MV-4-11 (cell line): ENCODE measurements at places on chromosomes 2 and 18.

DNA sequence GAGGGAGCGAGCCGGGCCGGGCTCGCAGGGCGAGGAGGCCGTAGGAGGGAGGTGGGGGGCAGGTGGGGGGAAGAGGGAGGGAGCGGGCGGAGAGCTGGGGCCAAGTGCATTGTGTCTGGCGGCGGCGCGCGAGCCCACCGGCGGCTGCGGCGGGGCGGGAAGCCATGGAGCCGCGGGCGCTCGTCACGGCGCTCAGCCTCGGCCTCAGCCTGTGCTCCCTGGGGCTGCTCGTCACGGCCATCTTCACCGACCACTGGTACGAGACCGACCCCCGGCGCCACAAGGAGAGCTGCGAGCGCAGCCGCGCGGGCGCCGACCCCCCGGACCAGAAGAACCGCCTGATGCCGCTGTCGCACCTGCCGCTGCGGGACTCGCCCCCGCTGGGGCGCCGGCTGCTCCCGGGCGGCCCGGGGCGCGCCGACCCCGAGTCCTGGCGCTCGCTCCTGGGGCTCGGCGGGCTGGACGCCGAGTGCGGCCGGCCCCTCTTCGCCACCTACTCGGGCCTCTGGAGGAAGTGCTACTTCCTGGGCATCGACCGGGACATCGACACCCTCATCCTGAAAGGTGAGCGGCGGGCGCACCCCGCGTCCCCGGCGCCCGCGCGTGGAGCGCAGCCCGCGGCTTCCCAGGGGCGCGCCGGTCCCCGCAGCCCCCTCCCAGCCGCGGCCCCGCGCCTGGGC lies at the start of gene TMEM178A:
TMEM178A (plus strand) TSS at position 107 of the 680 bp plus-strand sequence; CDS start at position 165, 58 bp downstream.
- no peak for DNase-seq

DNA sequence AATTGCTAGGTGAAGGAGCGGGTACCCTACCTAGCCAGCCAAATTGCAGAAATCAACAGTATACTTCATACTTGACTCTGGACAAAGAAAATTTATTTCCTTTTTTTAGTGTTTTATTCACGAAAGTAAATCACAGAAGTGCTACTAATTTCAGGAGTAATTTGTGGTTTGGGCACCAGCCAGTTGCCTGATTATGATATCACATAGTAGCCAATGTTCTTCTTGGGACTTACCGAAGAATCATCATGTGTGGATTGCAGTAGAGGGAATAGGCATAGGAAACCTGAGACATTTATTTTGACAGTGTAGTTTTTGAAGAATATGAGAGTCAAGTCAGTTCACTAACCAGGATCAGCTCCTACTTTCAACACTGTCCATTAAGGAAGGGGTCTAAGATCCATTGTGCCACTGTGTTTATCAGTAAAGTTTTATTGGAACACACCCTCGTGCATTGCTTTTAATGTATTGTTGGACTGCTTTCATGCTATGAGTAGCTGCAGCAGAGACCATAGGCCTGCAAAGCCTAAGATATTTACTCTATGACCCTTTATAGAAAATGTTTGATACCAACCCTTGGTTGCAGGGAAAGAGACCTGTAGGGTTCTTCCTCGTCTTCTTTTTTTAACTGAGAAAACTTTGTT lies 32.1 kb downstream of the TNFRSF11A start:
- no peak for DNase-seq

- DNase-seq: no peak
These were observed 977.4 kb downstream of the TMEM182 start for GRCh38 chr2:103739186-103739585.

GRCh38 chr2:237774811-237775553 lies 23.6 kb upstream of the RBM44 start:
- peak; percentile 28 for DNase-seq

GRCh38 chr2:85611217-85611704 lies 605 bp downstream of the C2orf68 start:
- no peak for DNase-seq

DNA sequence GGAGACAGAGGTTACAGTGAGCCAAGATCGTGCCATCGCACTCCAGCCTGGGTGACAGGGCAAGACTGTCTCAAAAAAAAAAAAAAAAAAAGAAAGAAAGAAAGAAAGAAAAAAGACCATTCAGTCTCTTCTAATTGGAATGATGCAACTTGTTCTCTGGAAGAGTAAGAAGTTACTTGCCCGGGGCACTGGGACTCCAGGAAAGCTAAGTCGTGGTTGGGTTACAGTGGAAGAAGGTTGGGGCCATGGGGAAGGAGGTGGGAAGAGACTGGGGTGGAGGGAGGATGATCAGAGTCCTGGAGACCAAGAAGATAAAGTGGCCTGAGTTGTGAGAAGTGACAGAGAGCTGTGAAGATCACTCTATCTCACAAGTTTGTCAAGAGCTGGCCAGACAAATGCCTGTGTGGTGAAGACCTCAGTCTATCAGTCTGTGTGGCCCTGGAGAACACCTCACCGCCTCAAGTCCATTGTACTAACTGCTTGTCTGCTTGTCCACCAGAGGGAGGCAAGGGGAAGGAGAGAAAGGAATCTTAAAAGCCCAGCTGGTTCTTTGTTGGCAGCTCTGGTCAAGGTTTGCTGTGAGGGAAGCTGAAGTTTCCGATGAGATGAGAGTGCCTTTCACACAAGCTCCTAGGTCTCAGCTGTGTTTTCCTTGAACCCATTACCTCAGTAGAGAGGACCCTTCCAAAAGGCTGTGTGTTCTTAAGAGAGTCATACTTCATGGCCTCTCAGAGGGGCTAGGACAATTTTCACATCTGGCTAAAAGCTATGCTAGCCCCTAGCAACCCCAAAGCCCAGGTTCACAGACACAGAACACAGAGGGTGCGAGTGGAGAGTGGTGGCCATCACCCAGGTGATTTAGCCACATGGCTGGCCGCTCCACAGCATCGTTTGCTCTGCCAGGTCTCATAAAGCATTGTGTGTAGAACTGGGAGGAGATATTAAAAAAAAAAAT lies 72.0 kb upstream of the TMEM178A start:
- DNase-seq: peak; percentile 58

- DNase-seq: no peak
These were observed 27.8 kb downstream of the CRACDL start for GRCh38 chr2:98907966-98908905.
